ENCODE measurements at places on chromosomes 1 and 21.

DNA sequence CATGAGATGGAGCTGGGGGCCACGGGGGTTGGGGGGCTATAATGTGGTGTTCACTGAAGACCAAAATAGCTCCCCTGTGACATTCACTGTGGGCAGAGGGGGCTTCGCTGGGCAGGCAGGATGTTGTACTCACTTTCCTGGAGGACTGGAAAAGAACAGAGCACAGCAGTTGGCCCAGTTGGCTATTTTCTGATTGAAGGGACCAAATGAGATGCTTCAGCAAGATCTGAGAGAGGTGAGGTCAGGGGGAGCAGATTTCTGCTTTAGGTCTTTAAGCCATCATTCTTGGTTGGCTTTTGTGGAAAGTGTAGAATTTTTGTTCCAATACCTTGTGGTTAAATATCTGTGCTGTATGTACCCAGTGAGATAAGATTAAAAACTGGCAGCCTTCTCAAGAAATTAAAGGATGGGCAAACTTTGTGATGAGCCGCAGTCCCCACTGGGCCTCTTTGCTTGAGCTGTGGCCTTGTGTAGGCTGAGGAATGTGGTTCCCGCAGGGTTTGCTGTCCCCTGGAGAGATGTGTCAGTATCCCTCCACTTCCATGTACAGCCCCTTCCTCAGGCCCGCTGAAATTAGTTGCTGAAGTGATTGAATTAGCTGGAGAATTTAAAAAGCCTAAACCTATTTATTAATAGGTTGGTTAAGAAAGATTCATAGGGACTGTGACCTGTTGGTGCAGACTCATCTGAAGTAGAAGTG, 80.7 kb downstream of the ATP5PO start:
- no peak for DNase-seq

DNA sequence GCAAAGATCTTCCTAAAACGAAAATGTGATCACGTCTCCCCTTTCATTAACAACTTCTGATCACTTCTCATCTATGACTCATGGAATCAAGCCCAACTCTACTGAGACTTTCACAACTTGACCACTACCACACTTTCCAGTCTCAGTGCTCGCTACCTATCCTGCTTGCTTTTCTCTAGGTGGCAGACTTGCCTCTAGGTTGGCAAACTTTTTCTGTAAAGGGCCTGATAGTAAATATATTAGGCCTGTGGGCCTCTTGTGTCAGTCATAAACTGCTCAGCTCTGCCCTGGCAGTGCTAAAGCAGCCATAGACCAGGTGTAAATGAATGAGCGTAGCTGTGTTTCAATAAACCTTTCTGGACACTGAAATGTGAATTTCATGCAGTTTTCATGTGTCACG, 21.5 kb upstream of the HMGB4 start:
- DNase-seq: no peak

DNA sequence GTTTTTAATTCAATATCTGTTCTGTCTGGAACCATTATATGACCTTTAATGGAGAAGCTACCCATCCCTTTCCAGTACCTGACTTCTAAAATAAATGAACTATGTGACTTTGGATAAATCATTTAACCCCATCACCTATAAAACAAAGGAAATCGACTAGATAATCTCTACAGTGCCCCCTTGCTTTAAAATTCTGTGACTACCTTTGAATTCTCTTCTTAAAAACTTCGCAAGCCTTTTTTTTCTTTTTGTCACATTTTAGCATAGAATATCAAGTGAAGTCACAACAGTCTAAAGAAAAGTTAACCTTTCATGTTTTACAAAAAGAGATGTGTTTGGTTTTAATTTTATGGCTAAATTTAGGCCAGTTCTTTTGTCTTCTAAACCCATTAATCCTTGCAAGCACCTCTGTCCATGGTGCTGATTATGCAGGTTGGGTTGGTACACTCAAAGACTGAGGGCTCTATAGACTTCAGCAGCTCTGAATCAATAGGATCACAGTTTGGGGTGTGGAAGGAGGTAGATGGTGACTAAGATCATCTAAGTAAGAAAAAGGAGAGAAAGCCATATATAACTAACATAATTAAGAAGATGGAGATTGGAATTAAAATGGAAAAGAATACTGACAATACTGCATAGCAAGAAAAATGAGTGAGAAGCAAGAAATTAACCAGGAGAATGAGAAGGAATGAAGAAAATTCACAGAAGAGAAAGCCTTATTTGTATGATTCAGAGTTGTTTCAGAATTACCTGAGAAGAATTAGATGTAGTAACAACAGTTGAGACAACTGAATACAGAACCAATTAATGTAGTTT, 59.2 kb downstream of the TBX15 start:
- no peak for DNase-seq

GRCh38 chr1:118202076-118202608, 17.1 kb upstream of the SPAG17 start:
- DNase-seq: no peak

DNA sequence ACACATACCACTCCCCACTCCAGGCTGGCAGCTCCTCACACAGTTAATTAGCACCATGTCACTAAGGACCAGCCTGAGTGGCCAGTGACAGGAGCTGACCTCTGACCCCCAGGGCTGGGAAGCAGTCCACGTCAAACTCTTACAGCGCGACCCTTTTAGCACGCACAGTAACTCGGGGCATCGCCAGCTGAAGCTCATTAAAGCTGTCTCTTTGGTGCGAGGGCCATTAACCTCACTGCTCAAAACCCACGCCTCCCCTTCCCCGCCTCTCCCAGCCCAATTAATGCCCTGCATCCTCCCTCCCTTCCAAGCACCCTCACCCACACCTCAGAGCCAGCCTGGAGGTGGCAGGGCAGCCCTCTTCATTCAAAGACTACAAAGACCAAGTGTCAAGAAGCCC, 31.7 kb downstream of the DMAP1 start:
- no peak for DNase-seq

GRCh38 chr1:82625537-82625936, 824.8 kb downstream of the ADGRL2 start:
- no peak for DNase-seq

Data from pancreas (tissue), 10 donors.